Ureter (tissue), 1 donor: ENCODE measurements at places on chromosomes 5 and 9.

GRCh38 chr5:146005264-146005663, 68.9 kb downstream of the SH3RF2 start:
- DNase-seq, result no peak

- no peak for DNase-seq
Observed at GRCh38 chr9:18195223-18195622, 278.7 kb upstream of the ADAMTSL1 start.

GRCh38 chr5:151224372-151224771, 480 bp upstream of the CCDC69 start:
- DNase-seq, result no peak

- DNase-seq, result no peak
Observed at GRCh38 chr5:17019324-17019723, 83.2 kb upstream of the MYO10 start.

- DNase-seq, result no peak
Observed at GRCh38 chr9:136004712-136005111, 43.5 kb upstream of the UBAC1 start.

DNA sequence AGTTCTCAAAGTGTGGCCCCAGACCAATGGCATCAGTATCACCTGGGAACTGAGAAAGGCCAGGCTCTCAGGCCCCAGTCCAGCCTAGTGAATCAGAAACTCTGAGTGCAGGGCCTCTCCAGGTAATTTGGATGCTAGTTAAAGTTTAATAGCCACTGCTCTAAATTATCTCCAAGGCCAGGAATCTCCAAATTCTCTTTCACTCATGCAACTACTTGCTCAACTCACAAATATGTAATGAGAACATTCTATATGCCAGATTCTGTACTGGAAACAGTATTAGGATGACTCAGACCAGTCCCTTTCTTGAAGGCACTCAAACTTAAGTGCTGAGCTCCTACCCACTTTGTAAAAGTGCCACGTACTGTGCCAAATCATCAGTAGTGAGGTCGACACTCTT, 84.6 kb downstream of the PAPPA start:
- DNase-seq, result no peak

GRCh38 chr9:115690786-115691496, 462.6 kb upstream of the PAPPA start:
- no peak for DNase-seq

- no peak for DNase-seq
Observed at GRCh38 chr5:91281401-91281800, 101.7 kb downstream of the ARRDC3 start.

- DNase-seq, result no peak
Observed at GRCh38 chr5:33049298-33049697, 338.2 kb downstream of the NPR3 start.

DNA sequence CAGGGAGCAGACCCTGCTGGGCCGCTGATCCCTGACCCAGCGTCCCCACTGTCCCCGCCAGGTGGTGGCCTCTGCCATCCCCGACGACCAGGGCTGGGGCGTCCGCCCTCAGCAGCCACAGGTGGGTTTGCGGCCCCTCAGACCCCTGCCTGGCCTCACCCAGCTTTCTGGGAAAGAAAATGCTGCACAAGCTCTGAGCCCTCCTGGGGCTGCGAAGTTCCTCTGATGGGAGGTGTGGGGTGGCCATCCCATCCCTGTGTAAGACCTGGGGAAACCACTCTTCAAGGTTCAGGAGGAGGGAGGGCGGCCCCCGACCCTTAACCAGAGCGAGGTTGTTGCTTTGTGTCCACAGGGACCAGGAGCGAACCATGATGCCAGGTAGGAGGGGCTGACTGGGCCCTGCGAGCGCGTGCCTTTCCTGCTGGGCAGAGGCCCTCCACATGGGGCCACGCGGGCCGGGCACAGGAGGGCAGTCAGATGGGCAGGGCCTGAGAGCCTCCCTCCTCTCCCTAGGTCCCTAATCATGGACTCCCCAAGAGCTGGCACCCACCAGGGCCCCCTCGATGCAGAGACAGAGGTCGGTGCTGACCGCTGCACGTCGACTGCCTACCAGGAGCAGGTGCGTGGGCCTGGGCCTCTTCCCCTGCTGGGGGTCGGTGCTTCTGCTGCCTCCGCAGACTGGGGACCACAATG, 7.7 kb downstream of the NOXA1 start:
- DNase-seq, result no peak

GRCh38 chr9:130172858-130173665, 858 bp downstream of the NCS1 start:
- no peak for DNase-seq

GRCh38 chr9:130453487-130453886, 8.7 kb downstream of the ASS1 start:
- no peak for DNase-seq

DNA sequence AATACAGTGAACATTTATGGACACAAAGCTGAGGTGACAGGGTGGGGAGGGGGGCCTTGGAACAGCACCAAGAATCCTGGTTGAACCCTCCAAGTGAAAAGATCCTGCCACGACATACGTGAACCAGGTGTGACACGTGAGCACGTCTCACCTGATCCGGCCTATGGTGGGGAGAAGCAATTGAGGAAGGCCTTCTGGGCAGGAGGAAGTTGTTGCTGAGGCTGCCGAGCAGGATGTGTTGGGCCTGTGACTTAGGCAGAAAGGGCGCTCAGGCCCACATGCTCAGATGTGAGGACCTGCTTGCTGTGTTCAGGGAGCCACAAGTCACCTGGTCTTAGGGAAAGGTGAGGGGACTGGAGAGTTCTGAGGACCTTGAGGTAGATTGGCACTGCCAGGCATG, 2.5 kb upstream of the MAPK9 start:
- no peak for DNase-seq

GRCh38 chr9:104866191-104866590, 61.8 kb downstream of the ABCA1 start:
- DNase-seq, result no peak

DNA sequence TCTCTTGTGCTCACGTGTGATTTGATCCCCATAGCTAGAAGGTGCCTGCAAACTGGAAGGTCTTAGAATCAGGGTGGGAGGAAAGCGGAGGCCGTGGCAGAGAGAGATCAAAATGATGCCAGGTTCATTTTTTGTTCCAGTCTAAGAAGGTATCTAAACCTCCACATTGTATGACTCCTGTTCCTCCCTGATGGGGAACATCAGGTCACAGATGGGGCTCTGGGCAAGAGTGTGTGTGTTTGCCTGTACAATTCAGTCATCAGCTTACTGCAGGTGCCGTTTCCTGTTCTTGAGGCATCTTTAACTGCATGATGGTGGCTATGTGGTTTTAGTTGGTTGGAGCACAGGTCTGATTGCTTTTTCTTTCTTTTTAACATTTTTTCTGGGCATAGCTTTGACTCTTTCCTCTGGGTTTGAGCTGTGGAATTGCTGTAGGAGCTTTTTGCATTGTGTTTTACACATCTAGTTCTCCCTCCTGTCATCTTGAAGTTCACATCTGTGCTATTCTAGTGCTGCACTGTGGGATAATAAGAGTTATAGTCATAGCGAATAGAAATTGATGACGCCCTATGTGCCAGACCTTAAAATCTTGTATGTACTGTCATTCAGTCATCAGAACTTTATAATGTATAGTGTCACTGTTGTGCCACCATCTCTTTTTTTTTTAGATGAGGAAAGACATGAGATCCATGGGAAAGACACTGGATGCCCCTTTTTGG, 30.8 kb downstream of the ARHGAP26 start:
- DNase-seq, result no peak

- DNase-seq, result no peak
Observed at GRCh38 chr9:93319992-93320500, 131.4 kb upstream of the FAM120A start.

GRCh38 chr5:53035868-53036381, 46.8 kb downstream of the ITGA2 start:
- no peak for DNase-seq

DNA sequence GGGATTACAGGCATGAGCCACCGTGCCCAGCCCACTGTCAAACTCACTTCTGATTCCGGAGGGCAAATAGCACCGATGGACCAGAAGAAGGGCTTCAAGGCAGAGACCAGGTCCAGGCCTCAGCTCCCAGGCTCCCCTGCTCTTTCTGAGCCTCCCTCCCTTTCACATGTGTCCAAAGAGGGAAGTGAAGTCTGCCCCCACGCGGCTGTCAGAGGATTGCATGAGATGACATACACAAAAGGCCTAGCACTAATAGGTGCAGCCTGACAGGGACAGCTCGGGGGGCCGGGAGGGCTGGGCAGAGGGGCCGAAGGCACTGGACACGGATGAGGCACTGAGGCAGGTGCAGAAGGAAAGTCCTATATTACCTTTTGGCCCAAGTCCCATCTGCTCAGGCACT, 16.1 kb downstream of the FBP1 start:
- no peak for DNase-seq

DNA sequence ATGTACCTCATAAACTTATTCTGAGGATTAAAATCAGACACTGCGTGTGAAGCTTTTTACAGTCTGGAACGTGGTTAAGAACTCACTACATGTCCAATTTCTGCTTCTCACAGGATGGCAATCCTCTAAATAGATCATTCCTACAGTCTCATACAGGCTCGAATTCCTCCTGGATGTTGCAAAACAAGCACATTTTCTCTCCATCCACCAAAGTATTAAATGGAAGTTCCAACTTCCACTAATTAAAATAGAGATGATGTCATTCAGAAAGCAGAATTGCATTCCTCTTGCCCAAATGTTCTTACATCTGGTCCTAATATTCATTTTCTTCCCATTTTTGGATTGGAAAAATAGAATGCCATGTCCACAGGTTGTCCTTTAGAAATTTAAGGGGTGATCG, 145.5 kb upstream of the PCA3 start:
- DNase-seq, result no peak

- no peak for DNase-seq
Observed at GRCh38 chr9:28051559-28052503, 478.6 kb upstream of the C9orf72 start.
